ENCODE measurements at places on chromosomes 4 and X.

DNA sequence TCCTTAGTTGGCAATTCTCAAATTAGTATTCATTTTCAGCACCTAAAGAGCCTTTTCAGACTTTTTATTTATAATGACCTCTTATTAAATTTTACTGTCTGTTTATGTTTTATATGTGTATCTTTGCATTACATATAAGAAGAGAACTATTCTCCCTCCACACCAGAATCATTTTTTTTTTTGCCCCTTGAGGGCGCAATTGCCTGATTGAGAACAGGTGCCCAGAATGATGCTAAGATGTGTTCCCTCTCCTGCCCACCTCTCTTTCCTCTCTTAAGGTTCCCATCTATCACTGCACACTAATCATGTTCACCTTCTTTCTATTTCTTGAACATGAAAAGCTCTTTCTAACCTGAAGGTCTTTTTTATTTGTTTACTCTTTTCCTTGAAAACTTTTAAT, 44.2 kb upstream of the ADAM29 start:
- no peak for DNase-seq

GRCh38 chrX:86348669-86349068, 200.4 kb downstream of the DACH2 start:
- no peak for DNase-seq

DNA sequence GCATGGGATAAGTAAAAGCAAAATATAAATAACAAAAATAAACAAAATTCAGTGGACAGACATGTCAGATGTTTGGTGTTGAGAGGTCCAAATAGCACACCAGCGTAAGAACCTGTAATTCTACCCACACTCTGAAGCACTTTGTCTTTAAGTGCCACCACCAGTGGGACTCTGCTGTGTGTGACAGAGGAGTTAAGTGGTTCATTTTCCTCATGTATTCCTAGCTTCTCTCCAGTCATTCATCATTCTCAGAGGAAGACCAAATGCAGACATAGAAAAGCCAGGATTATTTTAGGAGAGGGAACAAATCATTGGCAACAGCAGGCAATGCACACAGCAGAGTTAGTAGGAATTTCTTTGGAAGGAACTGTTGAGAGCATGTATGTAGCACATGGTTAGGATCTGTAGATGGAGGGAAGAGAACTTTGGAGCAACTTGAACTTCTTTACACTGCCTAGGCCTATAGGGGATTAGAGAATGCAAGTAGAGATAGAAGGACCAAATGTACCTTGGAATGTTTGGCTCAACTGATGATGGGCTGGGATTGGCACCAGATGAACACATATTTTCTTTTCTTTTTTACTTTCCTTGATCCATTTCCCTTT, 43.0 kb upstream of the ARHGAP24 start:
- no peak for DNase-seq

GRCh38 chr4:52036886-52037530, 1.1 kb downstream of the SGCB start:
- no peak for DNase-seq

- DNase-seq, result no peak
Measured at GRCh38 chr4:157265281-157265680, 44.8 kb downstream of the GRIA2 start.

DNA sequence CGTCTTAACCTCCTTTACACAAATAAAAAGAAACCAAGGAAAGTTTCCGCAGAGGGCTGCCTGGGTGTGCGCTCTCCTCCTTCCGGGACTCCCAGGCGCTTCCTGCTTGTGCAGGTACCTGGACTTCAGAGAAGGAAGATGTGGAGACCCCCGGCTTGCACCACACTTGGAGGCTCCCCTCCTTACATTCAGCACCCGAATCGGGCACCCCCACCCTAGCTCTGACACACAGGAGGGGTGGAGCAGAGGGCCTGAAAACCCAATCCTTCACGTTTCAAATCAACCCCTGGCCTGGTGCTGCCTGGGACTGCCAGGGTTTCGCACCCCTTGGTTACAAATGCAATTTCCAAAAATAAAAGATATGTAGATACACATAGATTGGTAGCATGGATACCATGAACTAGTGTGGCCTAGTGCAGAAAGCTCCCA, 3.1 kb downstream of the NKX3-2 start:
- DNase-seq, result no peak

DNA sequence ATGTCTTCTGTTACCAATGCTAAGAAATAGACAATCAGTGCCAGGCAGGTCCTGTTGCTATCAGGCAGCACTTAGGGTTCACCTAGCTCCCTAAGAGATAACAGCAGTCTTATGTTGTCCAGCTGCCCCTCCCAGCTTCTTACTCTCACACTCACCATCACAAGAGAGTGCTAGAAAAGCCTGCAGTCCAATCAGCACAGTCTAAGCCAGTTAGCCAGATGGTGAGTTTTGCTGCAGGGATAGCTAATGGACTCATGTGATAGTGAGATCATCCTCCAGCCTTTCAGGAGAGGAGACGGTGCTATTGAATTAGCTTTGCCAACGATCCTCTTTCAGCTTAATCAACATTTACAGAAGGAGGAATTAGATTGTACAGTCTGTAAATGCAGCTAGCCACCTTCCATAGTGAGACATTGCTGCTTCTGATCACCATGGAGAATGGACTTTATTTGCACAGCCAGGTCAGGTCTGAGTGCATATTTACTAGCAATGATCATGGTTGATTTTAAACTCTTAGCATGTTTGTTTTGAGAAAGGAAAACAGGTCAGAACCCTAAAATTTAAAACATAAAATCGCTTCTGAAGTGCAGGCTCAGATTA, 438.3 kb downstream of the CENPC start:
- no peak for DNase-seq

DNA sequence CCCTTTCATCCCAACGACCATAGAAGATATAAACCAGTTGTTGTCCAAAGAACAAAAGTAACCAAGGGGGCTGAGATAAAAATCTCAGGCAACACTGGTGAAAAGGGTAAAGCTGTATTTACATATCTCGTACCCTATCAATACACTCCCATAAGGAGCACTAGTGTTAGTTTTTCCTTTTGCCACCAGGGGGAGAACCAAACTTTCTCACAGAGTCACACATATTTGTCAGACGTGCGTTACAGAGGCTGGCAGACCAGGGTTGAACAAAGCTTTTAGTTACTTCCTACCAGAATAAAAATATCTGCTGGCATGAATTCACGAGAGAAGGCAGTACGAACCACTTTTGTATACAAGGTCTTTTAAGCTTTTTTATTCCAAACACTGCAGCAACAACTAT, 88.3 kb downstream of the AMELX start:
- DNase-seq, result no peak

GRCh38 chrX:22541926-22542325, 269.2 kb downstream of the CBLL2 start:
- DNase-seq, result no peak

DNA sequence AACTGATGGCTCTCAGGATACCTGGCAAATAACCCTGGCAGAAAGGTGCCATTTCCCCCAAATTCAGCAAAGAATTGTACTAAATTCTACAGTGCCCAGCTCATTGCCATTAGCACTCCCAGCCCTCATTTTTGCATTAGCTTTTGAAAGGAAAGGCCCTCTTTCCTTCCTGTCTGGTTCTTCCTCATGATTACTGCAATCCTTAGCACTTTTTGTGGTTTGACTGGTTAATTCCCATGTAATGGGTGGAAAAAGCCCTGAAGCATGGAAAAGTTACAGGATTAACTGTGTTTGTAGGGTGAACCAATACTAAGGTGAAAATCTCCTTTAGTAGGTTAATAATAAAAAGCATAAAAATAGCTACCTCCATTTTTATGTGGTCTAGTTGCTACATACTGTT, 139.5 kb downstream of the NPNT start:
- DNase-seq, result no peak

DNA sequence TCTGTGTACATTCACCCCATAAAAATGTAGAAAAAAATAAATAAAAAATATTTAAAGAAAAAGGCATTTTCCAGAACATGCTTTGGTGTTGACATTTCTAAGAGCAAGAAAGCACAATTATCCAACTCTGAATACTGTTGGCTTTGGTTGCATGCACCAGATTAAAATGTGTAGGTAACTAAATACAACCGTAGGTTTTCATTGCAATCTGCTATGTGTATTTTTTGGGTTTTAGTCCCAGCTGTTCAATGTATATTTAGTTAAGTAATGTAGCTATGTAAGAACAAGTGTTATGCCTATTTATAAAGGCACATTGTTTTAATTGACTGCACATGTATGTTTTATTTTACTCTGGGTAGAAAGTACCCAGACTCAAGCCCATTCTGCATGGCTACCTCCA, 108.1 kb upstream of the PAQR3 start:
- DNase-seq, result no peak

GRCh38 chr4:156968479-156968984, 3.1 kb downstream of the PDGFC start:
- DNase-seq, result no peak

GRCh38 chr4:112302320-112303274, 5.4 kb downstream of the ALPK1 start:
- DNase-seq, result no peak

GRCh38 chr4:173522160-173522950, 7.7 kb downstream of the HAND2 start:
- DNase-seq, result no peak

DNA sequence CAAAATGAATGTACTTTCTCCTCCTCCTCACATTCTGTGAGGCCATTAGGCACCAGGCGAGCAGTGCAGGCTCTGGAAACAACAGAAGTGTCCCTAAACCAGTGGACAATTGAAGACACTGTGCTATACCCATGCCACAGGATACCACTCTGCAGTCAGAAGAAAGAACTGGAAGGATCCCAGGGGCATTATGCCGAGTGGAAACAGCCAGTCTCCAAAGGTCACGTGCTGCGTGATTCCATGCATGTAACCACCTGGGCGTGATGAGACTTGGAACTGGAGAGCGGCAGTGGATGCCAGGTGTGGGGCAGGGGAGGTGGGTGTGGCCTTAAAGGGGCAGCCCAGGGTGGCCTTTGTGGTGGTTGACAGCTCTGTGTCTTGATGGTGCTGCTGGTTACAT, 139.4 kb downstream of the EVC2 start:
- DNase-seq, result no peak

GRCh38 chr4:163295138-163295537, 37.3 kb downstream of the NPY1R start:
- DNase-seq, result no peak

DNA sequence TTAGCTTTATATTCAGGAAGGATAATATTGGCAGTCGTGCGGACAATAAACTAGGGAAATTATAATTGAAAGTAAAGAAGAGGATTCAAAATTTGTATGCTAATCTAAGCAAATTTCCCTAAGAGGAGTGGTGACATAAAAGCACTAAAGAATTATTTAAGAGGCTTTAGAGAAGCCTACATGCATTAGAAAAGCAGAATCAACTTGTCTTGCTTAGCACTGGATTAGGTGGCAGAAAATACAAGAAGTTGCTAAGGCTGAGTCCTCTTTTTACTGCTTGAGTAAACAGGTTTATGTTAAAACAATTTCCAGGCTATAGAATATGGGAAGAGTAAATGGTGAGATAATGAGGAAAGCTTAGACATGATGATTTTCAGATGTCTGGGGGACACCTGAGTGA, 991.5 kb downstream of the PCDH18 start:
- no peak for DNase-seq

GRCh38 chrX:135707880-135708279, 5.6 kb upstream of the CT45A1 start:
- peak; percentile 49 for DNase-seq

GRCh38 chr4:75584067-75584466, 28.2 kb downstream of the ODAPH start:
- DNase-seq, result no peak

GRCh38 chrX:145524931-145525330, 277.6 kb downstream of the SPANXN1 start:
- DNase-seq, result no peak

GRCh38 chrX:45353456-45353855, 152.8 kb upstream of the DIPK2B start:
- DNase-seq, result no peak

DNA sequence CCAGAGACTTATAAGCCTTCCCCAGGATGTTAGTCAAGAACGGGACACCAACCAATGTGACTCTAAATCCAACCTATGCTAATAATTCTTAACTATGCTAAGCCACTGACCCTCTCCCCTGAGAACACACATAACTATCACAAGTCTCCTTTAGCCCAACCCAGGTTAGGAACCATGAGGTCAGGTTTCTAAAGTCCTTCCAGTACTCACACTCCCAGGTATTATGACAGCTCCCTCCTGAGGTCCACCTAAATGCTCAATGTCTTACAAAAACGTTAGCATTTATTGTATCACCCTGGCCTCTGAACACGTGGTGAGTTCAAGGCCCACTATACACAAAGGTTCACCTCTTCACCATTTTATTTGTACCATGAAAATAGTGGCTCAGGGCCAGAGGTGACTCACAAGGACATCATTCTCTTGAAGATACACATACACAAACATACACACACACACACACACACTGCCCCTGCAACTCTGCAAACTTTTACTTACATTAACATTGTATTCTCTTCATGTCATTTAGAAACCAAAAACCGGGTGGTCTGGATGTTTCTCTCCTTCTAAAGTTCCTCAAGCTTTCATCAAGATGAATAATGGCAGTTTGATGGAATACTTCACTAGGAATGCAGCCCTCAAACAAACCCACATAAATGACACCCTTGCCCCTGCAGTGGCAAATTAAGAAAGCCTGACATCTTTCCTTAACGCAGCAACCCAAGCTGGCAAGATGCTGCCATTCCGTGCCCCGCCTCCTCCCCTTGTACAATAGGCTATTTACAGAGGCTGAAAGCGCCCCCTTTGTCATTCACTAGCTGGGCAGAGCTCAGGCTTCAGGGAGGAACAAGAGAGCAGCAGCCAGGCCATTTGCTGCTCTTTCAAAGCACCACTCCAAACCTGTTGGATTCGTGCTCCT, 17.7 kb downstream of the ACSL1 start:
- DNase-seq, result peak; percentile 58

GRCh38 chr4:124060261-124060918, 652.1 kb downstream of the ANKRD50 start:
- no peak for DNase-seq

DNA sequence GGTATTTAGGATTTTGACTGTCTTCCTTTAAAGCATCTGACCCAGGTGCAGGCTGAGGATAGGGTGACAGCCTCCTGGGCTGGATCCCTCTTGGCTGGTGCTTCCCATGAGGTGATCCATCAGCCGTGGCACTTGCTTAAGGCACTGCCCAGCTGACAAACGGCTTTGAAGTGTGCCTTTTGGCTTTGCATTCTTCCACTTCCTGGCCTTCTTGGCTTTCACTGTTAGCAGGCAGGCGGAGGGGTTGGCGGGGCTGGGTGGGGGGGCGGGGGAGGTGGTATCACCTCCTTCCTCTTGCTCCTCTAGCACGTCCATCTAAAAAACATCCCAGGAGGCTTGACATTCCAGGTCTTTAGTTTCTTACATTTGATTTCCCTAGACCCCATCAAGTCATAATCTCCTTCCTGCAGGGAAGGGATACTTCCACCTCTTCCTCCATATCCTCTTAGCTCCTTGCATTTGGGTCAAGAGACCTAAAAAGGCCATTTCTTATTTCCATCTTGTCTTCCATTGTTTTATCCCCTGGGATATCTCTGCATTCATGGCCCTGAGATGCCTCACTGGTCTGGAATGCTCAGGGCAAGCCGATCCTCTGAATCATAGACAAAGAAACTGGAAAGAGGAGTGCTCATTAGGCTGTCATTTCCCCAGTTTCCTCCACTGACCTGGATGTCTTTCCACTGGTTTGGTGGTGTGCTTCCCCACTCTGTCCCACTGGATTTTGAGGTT, 11.3 kb upstream of the APLN start:
- no peak for DNase-seq

- no peak for DNase-seq
Measured at GRCh38 chrX:9781941-9782340, 4.3 kb upstream of the SHROOM2 start.
